ENCODE measurements at places on chromosomes 6 and 20. TPM values are rescaled to one million over a fixed set of nuclear protein-coding genes. Genes with fewer than 3 reads are reported as not detected.

Gene OPN5
- not detected for total RNA-seq

GRCh38 chr20:39268491-39268951 lies 306.4 kb downstream of the DHX35 start:
- no peak for DNase-seq
- no peaks in the 10 kb centered on the region for H3K27me3 ChIP-seq
- H3K4me3 ChIP-seq, result no peak overlapping the region
- no peaks in the 10 kb centered on the region for H3K4me1 ChIP-seq

DNA sequence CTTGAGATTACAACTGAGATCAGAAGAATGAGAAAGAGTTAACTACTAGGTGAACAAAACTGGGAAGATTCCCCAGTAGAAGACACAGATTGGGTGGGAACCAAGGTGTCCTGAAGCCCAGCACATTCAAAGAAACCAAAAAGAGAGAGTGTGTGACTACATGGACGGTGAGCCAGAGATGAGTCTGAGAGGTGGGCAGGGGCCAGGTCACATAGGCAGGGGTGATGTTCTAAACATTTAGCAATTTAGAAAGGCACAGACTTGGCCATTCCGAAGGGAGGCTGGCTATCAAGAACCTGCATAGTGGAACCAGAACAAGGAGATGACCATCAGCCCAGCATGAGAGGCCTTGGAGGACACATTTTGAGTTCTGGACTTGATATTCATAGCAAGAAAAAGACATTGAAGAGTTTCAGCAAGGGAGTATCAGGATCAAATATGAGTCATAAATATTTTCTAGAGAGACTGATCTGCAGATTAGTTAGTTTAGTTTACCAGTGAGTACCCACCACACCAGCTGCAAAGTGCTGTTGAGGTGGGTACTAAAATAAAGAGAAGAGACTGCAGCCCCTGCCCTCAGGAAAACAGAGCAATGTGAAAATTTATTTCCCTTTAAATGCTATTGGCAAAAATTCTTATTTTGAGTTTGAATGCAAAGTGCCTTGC lies 340.5 kb upstream of the PRDM1 start:
- no peak for DNase-seq
- no peaks in the 10 kb centered on the region for H3K36me3 ChIP-seq
- no peak overlapping the region for H3K27ac ChIP-seq
- H3K4me3 ChIP-seq, result no peak overlapping the region

DNA sequence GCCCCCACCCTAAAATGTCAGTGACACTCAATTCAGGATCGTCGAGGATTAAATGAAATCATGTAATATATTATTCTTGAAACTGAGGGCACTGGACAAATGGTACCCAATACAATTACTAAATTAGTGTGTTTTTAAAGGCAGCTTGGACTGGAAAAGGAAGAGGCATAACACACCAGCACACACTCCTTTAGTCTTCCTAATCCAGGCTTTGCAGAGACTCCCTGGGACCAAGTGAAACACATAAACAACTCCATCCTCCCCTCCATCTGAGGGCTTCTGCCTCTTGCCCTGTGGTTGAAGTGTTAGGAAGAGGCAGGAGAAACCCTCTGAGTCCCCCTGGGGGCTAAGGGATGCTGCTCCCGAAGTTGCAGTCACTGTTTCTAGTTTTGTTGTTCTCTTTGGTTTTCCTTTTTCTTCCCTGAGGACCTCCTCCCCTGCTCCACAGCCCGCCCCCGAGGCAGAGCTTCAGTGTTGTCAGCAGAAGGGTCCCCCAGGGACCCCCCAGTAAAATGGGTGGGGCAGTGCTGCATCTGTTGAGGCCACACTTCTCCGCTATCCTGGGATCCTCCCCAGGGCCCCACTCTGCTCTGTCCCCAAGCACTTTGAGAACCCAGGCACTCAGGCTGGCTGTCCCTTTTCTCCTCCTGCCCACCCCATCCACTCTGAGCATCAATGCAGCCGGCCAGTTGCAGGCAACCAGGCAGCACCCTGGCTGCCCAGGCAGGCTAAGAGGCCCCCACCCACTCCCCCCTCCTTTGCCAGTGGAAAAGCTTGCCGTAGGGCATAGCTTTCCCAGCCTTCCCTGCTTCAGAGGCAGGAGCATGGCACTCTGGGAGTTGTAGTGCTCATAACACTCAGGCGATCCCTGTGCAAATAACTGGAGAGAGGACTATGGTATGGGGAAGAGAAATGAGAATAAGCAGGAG lies 5.9 kb downstream of the TMEM63B start:
- H3K36me3 ChIP-seq, result peaks cover 22% of the 10 kb centered on the region
- H3K4me1 ChIP-seq, result peaks cover 15% of the 10 kb centered on the region
- H3K27me3 ChIP-seq, result no peaks in the 10 kb centered on the region
- peak; percentile 99 for DNase-seq
- H3K4me3 ChIP-seq, result peak overlapping the region; percentile 37

Data from osteoblast (primary cell).